ENCODE measurements at places on chromosomes 7 and 10. TPM values are rescaled to one million over a fixed set of nuclear protein-coding genes. Genes with fewer than 3 reads are reported as not detected.

DNA sequence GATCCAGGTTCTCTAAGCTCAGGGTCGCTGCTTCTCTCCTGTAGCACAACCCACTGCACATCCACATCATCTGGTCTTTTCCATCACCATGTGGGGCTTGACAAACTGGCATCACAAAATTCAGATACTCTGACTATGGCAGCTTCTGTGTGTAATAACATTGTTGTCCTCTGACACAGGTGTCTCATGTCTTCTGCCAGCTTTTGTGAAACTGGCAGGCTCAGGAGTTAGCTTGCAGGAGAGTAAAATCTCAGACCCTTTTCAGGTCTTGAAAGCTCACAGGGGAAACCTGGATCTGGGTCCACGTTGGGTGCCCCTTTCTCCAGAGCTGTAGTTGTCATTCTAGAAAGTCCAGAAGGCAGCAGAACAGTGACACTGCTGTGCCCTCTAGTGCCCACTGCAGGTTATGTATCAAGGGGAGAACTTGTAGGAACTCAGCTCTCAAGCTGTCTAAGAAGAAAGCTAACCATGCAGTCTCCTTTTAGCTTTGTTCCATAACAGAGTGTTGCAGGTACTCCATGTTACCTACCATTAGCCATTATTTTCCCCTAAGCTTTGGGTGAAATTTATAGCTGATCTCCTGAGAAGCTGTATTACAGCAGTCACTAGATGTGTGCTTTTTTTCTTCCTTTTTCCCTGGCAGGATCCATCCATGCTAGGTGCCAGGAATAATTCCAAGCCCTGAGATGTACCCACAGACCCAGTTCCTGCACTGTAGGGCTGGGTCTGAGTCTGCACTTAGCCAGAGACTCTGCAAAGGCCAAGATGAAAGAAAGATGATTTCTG lies 102.7 kb downstream of the ZNF248 start:
- peak; percentile 8 for DNase-seq

GRCh38 chr7:36875794-36876193 lies 151.5 kb upstream of the AOAH start:
- DNase-seq, result no peak

GRCh38 chr10:8435186-8436055 lies 380.9 kb downstream of the GATA3 start:
- DNase-seq, result no peak

DNA sequence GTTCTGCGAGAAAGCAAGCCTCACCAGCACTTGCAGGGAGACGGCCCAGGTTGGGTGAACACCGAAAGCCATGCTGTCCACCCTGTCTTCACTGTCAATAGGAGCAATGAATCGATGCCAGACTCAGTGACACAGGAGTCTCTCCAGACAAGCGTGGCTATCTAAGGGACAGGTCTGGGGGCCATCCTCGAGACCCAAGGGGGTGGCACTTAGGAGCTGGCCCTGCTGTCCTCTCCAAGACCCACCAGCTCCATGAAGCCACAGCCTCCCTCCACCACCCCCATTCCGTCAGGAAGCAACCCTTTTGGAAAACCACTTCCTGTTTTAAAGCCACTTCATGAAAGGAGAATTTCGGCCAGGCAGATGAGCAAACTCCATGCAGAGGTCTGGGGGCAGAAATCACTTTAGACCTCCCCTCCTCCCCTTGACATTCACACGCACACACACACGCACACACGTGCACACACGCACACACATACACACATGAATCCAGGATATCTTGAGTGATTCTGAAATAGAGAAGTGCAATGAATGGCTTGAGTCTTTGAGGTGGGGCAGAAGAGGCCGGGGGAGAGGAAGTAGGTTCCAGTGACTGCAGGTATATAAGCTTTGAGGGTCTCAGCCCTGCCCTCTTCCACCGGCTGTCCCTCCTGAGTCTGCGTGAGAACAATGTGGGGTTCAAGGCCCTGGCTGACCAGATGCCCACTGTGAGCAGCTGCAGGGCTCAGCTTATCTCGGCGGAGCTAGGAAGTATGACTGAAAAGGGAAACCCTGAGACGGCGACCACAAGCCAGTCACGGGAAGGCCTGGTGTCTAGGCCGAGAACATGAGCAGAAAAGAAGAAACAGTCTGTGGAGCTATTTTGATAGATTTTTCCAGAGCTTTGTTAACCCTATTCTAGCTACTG lies 25.0 kb downstream of the RGS10 start:
- no peak for DNase-seq

- no peak for DNase-seq
Measured at GRCh38 chr7:16652888-16653287, 6.9 kb downstream of the BZW2 start.

- DNase-seq, result no peak
Measured at GRCh38 chr10:3639546-3639945, 145.5 kb downstream of the KLF6 start.

- DNase-seq, result no peak
Measured at GRCh38 chr10:85187047-85187446, 858.7 kb downstream of the CCSER2 start.

GRCh38 chr10:30827531-30828120 lies 198.1 kb upstream of the LYZL2 start:
- DNase-seq, result no peak

GRCh38 chr7:78396210-78396609 lies 597.6 kb downstream of the PHTF2 start:
- DNase-seq, result no peak

DNA sequence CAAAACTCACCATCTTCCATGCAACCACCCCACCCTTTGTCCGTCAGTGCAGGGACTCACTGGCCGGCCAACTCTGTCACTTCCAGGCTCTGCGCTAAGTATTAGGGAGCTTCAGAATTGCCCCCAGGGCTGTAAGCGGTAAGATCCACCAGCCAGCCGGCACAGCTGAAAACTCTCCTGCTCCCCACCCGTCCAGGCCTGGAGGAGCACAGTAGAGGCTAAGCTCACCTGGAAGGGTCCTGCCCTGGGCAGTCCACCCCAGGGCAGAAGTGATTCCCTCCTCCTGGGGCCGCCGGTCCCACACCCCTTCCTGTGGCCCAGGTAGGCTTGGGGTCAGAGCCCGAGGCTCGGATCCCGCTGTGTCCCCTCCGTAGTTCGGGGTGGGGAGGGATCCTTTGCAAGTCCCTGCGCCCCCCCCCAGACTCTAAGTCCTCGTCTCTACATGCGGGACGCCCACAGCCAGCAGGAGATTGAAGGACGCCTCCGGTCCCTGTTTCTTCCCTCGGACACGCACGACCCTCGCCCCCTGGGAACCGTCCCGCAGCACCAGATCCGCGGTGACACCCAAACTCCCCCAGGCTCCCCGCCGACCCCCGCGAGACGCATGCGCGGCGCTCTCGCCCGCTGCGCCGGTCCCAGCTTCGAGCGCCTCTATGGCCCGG lies 138.9 kb downstream of the ARHGAP22 start:
- DNase-seq, result peak; percentile 79

- no peak for DNase-seq
Measured at GRCh38 chr7:155518633-155519032, 27.7 kb downstream of the CNPY1 start.

DNA sequence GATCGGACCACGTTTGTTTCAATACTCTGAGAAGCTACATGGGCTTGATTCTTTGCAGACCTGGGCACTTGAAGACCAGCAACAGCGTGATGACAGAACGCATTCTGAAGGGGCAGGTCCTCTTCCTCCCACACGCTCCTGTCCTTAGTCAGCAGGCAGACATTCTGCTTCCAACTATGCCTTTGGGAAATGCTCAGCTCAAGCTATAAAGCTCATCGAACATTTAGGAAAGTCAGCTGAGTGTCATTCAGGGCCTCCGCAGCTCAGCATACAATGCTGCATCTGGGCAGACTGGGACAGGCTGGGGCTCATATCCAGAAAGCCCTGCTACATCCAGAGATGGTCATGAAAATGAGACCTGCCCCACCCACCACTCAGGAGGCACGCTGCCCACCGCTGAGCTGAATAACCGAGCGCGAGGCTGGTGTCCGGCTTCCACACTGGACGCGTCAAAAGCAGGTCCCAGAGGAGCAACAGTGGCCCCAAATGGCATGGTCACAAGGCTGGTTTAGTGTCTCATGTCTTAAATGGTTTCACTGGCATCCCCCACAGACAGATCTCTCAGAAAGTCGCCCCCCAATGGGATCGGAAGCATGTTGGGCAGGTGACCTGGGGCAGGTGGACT lies 274.0 kb downstream of the DNAJB6 start:
- no peak for DNase-seq

DNA sequence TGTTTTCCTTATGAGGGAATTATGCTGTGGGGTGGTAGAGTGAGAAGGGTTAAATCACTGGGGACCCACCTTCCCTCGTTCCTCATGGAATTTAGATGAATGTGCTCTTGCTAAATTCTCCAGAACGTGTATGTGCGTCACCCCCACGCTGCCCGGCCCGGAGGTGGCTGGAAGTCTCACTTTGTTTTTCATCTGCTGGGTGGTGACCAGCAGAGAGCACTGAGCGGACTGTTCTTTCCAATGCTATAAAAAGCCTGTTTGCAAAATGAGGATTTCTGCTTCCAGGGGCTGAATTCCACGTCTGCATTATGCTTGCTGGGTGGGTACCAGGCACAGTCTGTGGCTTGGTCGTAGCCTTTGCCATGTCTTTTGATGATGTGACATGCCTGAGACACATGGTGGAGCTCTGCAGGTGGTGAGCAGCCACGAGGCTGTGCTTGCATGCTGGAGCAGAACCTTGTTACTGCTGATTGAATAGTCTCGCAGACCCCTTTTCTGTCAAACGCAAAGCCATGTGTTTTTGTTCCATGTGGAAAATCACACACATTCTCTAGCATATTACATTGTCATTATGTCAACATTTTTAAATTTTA lies 31.9 kb upstream of the INSYN2A start:
- no peak for DNase-seq

TMEM213 gene
- total RNA-seq, result not detected

All from H7 (cell line).